ENCODE measurements at places on chromosomes 12 and 14.

- no peak for DNase-seq
Observed at GRCh38 chr14:33647385-33647786, 303.5 kb downstream of the EGLN3 start.

GRCh38 chr12:105013892-105014291, 27.8 kb downstream of the NOPCHAP1 start:
- no peak for DNase-seq

- DNase-seq: no peak
Observed at GRCh38 chr12:84641940-84642545, 270.6 kb downstream of the SLC6A15 start.

DNA sequence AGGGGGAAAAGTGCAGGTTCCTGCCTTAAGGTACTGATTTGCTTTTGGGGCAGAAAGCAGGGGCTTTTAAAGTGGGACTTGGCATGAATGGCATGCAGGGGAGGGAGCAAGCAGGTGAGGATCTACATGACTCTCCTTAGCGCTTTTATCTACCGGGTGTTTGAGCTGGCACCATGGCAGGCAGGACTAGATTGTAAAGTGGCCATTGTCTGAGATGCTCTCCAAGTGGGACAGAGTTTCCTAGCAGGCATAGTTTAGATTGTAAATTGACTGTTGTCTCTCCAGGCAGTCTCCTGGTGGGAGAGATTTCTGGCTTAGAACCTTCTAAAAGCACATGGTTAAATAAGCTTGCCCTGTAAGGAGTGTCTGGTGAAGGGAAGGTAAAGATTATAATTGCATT, 5.3 kb upstream of the DICER1 start:
- no peak for DNase-seq

GRCh38 chr14:58899317-58899713, 261.6 kb downstream of the DACT1 start:
- no peak for DNase-seq

DNA sequence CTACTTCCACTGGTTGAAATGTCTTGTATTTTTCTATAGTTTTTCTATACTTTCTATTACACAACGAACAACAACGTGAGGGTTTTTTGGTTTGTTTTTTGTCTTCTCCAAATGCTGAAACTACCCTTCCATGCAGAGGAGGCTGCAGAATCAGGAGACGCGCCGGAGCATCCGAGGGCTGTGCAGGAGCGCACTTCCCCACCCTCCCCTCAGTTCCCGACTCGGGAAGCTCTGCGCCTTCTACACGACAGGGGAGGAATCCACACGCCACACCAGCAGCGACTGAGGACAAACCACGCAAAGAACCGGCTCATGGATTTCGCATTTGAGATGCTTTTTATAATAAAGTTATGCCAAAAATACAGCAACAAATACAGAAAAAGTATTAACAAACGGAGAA, 30.9 kb downstream of the SLC15A4 start:
- no peak for DNase-seq

- DNase-seq: no peak
Observed at GRCh38 chr12:68506619-68507018, 104.1 kb upstream of the RAP1B start.

DNA sequence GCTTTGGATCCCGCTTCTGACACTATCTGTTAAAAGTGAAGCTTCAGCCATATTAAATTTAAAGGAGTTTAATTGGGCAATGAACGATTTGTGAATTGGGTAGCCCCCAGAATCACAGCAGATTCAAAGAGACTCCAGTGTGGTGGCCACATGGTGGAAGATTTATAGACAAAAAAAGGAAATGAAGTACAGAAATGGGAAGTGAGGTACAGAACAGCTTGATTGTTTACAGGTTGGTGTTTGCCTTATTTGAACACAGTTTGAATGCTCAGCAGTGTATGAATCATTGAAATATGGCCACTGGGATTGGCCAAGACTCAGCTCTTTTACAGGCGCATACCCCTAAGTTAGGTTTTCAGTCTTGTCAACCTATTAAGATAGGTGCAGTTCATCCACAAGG, 21.9 kb downstream of the CCDC91 start:
- DNase-seq: no peak

- DNase-seq: no peak
Observed at GRCh38 chr12:64894827-64895475, 70.5 kb downstream of the TBC1D30 start.

DNA sequence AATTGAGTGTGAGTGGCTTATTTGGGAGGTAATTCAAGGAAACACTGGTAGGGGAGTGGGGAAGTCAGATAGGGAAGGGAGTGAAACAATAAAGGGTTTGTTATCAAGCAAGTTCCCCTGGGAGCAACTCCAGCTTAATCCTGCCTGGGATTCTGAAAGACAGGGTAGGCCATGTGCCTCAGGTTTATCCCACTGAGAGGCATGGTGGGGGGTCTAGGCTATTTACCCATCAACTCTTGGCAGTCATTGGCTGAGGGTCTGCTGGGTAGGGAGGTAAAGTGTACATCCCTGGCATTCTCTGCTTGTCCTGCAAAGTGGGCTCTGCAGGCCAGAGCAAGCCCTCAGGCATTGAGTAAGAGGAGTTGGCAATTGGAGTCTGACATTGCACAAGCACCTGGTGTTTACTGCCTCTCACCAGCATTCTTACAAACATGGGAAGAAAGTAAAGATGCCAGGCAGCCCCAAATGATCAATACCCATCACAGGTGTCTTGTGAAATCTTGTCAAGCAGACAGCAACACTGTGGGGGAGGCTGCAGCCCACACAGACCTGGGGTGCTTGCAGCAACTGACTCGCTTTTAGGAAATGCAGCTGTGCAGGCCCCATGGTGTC, 169.3 kb downstream of the KTN1 start:
- no peak for DNase-seq

GRCh38 chr12:111687255-111687654, 1.4 kb downstream of the ACAD10 start:
- DNase-seq: no peak

- DNase-seq: no peak
Observed at GRCh38 chr14:68333262-68333661, 459.6 kb downstream of the ZFP36L1 start.

- DNase-seq: no peak
Observed at GRCh38 chr12:87152075-87152474, 877.1 kb downstream of the C12orf50 start.

DNA sequence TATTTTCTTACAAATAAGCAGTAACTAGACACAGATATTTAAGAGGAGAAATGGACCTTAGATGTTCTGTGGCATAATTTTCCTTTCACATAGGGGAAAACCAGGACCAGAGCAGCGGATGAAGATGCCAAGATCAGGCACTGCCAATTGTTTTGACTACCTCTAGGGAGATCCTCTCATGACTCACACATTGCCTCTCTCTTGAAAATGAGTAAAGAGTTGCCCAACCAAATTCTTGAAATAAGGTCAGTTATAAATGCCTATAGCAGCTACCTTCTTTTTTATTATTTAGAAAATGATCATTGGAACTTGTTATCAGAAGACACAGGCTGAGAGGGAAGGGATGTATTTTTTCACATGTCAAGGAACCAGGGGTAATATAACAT, 263.4 kb upstream of the PLEKHG7 start:
- DNase-seq: no peak

DNA sequence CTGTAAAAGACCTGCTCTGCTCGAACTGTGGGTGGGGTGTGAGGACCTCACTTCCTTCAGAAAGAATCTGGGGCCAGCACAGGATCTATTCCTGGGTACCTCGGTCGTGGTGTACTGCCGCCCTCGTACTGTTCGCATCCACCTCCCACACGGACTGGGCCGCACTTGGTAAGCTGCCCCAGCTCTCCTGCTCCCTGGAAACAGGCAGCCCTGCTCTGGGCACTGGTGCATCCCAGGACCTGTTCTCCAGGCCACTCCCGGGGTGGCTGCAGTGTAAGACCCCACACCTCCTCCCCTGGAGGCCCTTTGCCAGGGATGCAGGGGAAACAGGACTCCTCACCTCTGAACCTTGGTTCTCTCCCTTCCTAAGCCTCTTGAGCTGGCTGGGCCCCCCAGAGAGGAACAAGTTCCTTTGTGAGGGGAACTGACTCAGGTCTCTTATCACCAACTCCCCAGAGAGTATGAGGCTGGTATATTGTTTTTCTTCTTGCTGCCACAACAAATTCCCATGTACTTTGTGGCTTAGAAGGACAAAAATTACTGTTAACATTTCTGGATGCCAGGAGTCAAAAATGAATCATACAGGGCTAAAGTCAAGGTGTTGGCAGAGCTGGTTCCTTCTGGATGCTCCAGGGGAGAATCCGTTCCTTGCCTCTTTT, 276.5 kb downstream of the NUAK1 start:
- DNase-seq: no peak

GRCh38 chr12:124864326-124864752, 675 bp upstream of the SCARB1 start:
- no peak for DNase-seq

GRCh38 chr12:12715128-12715458, 2.1 kb upstream of the CDKN1B start:
- DNase-seq: no peak

DNA sequence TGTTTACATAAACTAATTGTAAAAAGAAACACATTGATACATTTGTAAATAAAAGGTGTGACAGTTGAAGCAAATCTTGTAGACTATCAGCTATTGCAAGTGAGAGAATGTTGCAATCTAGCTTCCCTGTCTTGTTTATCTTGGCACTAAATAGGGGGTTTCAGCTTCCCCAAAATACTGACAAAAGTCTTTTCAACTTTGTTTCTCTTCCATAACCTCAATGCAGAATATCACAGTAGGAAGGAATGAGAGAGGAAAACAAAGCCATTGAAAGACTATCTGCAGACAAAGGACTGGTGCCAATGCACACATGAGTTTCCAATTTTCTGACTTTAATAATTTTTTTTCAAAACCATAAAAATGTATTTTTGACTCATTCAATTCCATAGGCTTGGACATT, 886.2 kb upstream of the MGAT4C start:
- no peak for DNase-seq

DNA sequence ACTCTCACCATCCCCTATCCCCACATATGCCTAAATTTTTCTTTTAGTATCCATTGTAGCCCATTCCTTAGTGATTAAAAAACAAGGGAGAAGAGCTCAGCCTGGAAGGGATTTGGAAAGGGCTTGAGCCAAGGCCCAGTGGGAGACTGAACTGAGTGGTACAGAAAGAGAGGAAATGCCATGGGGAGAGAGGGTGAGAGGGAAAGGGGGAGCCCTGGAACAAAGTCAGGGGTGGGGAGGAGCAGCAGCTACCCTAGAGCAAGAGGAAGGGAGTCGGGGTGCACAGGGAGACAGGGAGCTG, 2.6 kb upstream of the ATN1 start:
- DNase-seq: no peak

DNA sequence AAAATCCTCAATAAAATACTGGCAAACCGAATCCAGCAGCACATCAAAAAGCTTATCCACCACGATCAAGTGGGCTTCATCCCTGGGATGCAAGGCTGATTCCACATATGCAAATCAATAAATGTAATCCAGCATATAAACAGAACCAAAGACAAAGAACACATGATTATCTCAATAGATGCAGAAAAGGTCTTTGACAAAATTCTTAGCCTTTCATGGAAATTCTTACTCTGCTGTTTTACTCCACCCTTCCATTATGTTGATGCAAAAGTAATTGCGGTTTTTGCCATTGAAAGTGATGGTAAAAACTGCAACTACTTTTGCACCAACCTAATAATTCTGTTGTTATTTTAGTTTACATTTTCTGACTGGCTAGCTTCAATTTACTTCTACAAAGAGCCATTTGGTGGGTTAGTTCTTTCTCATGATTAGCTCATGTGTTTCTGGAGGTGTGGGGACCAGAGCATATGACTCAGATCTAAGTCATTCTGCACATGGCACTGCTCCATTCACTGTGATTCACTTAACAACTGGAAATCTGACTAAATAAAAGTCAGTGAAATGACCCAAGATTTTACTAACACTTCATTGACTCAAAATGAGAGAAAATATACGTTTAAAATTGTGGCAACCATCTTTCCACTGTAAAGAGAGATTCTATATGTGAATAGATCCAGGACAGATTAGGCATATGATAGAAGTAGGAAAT, 99.9 kb downstream of the TMTC3 start:
- no peak for DNase-seq

DNA sequence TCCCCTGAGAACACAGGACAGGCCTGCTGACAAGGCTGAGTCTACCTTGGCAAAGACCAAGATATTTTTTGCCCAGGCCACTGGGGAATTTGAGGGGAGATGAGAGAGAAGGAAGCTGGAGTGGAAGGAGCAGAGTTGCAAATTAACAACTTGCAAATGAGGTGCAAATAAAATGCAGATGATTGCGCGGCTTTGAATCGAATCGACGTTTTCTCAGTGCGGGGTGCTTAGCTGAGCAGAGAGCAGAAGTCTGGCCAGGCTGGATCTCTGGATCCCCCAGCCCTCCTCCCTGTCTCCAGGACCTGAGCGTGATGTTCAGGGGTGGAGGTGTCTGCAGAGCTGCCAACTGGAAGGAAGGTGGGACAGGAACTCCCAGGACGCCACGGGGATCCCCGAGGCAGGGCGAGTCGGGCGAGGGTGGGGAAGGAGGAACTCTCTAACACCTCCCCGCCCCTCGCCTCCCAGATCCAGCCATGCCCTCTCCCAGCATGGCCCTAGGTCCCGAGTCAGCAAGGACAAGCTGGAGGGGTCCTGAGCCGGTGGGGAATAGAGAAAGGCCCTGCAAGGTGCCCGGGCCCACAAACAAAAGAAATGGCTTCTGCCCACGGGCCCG, 527 bp upstream of the CARMIL3 start:
- DNase-seq: no peak

DNA sequence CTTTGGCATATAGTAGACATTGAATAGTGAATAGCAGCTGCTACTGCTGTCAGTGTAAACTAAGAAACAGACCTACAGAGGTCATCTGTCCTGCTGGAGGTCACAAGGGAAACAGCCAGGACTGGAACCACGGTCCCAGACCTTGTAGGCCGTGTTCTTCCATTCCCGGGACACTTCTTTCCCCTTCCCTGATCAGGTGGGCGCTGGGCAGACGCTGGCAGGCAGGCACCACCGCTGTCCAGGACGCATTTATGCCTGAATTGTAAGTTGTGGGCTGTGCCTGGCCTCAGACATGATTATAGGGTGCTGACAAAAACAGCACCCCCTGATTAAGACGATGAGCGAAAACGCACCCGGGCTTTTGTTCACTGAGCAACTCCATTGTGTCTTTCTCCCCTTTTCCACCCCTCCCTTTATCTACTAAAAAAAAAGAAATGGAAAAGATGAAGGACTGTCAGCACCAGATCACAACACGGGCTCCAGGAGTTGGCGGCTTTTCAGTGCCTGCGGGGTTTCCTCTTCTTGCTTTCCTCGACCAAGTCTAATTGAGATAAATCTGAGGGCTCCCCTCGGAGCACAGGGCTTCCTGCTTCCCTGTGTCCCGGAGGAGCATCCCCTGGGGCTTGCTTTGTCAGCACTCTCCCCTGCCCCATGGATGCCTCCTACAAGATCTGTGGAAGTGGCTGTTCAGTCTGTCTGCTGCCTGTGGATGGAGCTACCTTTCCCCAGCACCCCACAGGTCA, 80.6 kb downstream of the TSPAN9 start:
- no peak for DNase-seq

- no peak for DNase-seq
Observed at GRCh38 chr14:24075485-24076301, 4.3 kb downstream of the CPNE6 start.

Data from stimulated activated CD4-positive, alpha-beta T cell treated with anti-CD3 and anti-CD28 coated beads, TNF-alpha, amount 100 ng/mL, for 24 hours (primary cell).